ENCODE measurements at places on chromosomes 1 and 21. TPM values are rescaled to one million over a fixed set of nuclear protein-coding genes. Genes with fewer than 3 reads are reported as not detected.

Gene CD1C
- total RNA-seq = 1.1 TPM

Gene MX1
- 28.6 TPM for total RNA-seq

Gene LAMTOR2
- total RNA-seq = 35.8 TPM

Gene AQP10
- total RNA-seq = not detected

- no peak for DNase-seq
These were observed 105.1 kb upstream of the TTC34 start for GRCh38 chr1:2906620-2907019.

- DNase-seq = no peak
These were observed 30.0 kb upstream of the C1orf185 start for GRCh38 chr1:51072043-51072439.

DNA sequence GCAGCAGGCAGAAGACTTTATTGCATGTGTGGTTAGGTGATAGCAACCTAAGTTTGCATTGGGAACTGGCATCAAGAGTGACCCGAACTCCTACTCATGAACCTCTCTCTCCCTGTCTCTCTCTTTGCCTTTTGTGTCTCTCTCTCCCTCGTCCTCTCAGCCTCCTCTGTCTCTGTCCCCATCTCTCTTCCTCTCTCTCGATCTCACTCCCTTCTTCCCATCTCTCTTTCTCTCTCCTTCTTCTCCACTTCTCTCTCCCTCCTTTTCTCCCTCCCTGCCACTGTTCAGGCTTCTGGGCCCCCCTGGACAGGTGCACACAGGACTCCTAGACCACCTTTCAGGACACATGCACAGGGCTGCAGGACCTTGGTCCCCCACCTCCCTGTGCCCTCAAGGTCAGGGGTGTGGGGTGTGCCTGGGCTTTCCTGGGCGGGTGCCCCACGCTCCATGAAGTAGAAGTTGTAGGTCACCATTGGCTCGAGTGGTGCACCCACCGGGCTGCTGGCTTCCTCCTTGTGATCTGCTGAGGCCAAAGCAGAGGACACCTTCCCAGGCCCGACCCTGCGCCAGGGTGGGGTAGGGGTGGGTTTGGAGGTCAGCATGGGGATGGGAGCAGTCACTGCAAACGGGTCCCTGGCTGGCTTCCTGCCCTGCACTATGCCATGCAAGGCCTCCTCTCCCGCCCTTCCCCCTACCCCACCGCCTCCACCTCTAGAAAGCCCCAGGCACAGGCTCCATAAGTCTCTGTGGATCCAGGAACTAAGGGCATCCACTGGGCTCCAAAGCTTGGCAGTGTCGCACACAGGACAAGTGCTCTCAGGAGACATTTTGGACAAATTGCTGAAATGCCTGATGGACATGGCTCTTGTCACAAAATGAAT, 13.2 kb upstream of the ZBTB17 start:
- DNase-seq = no peak

DNA sequence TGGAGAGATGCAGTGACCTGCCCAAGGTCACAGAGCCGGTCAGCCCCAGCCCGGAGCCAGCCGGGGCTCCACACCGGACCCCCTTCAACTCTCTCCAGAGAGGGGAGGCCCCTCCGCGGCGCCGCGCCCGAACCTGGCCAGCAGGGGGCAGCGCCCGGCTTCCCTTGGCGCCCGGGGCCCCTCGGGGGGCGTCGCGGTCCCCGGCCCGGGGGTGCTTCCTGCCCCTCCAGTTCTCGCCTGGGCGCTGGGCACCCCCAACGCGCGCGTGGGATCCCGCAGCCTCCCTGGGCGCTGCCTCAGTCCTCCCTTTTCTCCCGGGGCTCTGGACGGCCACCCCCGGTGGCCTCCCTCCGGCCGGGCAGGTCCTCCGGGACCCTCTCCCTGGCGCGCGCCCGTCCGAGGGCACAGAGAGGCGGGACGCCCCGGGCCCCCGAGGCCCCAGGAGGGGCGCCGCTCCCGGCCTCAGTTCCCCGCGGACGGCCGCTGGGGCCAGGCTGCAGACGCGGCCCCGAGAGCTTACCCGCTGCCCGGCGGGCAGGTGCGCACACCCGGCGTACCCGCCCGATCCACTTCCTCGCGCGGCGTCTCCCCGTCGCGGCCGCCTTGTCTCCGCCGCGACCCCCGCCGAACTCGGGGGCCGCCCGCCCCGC, 406 bp downstream of the HTR1D start:
- no peak for DNase-seq

DNA sequence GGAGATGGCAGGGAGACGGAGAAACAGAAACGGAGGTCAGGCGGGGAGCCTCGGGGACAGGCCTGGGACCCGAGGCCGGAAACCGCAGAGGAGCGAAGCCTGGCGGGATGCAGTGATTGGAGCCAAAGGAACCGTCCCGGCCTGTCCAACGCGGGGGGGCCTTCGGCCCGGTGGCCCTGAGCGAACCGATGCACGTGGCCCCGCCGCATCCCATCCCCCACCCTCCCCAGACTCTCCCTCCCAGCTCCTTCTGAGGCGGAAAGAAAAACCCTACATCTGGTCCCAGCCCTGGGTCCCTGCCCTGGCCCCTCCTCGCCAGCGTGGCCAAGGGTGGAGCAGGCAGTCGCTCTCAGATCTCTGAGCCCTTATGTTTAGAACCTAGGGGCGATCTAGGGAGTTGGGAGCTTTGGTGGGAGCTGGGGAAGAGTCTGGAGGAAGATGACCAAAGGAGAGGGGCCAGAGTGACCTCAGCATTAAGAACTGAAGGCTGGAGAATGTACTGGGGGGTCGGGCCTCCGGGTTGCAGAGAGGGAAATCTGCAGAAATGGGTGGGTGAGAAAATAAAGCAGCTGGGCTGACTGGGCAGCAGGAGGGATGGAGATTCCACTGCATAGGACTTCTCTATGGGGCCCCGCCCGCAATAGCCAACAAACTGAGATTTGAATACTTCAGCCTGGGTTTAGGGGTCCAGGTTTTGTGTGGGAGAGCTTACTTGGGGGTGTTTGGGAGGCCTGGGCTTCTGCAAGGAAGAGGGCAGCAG, 1.5 kb upstream of the CRABP2 start:
- DNase-seq = peak; percentile 91

DNA sequence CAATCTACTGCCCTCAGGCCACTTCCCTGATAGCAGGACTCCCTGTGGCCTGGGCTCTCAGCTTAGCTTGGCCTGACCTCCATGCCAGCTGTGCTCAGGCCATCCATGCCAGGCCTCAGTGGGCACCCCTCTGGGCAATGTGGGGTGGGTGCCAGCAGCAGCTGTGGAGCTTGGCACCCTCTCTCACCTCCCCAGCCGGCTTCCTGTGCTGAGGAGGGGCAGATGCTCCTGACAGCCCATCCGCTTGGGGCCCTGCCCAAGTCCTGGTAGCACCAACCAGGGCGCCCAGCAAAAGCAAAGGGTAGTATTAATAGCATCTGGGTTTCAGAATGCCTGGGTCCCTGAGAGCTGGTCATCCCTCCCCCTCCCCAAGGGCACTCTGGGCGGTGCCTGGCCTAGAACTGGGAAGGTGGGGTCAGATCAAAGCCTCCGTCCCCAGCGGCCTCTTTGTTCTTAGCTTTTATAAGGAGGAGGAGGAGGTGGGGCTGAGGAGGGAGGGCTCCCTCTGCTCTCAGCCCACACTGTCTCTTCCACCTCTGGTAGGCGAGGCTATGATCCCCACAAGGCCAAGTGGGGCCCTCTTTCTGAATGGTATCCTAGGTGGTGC, 6.1 kb downstream of the EFNA4 start:
- DNase-seq = no peak

DNA sequence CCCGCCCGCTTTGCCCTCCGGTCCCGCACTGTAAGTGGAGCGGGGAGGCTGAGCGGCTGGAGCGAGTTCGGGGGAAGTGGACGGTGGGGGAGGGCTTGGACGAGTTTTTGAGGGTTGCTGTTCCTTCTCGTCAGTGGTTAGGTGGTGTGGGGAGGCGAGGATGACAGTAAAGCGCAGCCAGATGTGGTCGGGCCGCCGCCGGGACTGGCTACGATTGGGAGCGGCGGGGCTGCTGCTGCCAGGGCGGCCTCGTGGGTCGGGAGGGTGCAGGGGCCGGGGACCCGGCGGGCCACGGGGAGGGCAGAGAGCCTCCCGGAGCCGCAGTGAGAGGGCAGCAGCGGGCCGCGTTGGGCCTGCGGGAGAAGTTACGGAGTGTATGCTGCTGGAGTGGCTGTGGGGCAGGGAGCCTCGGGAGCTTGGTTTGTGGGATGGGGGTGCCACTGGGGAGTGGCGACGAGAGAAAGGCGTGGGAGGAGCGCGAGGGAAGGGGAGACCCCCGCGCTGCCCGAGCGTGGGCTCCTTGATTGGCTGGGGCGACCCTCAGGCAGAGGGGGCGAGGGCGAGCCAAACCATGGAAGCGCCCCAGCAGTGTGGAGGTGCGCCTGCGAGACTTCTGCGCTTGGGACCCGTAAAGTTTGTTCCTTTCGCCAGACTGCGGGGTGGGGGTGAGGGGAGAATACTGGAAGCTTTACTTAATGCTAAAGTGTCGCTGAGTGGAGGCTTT, 2.1 kb downstream of the ADGRL2 start:
- peak; percentile 82 for DNase-seq

- no peak for DNase-seq
These were observed 87.6 kb downstream of the ZFYVE9 start for GRCh38 chr1:52229494-52229893.

GRCh38 chr1:154306151-154306550, 14.7 kb upstream of the AQP10 start:
- no peak for DNase-seq
